ENCODE measurements at places on chromosomes 1 and 21. TPM values are rescaled to one million over a fixed set of nuclear protein-coding genes. Genes with fewer than 3 reads are reported as not detected.

CNR2 gene
- total RNA-seq: 0.18 TPM

PLA2G2C gene
- total RNA-seq: not detected

CFAP107 gene
- total RNA-seq: not detected

HMCN1 gene
- total RNA-seq: 0.02 TPM

C4BPA gene
- not detected for total RNA-seq

SPOCD1 gene
- not detected for total RNA-seq

ARTN gene
- 0.49 TPM for total RNA-seq

SLFNL1 gene
- total RNA-seq: not detected

FCGR2B gene
- total RNA-seq: 0.07 TPM

JUN gene
- total RNA-seq: 25.5 TPM

TRNAU1AP gene
- total RNA-seq: 46.0 TPM

CENPS gene
- total RNA-seq: 32.2 TPM

- DNase-seq: no peak
Measured at GRCh38 chr1:2856676-2857375, 55.3 kb upstream of the TTC34 start.

- no peak for DNase-seq
Measured at GRCh38 chr1:31335007-31335406, 37.9 kb downstream of the FABP3 start.

GRCh38 chr21:42746593-42747275, 93.3 kb downstream of the PDE9A start:
- DNase-seq: peak; percentile 14

DNA sequence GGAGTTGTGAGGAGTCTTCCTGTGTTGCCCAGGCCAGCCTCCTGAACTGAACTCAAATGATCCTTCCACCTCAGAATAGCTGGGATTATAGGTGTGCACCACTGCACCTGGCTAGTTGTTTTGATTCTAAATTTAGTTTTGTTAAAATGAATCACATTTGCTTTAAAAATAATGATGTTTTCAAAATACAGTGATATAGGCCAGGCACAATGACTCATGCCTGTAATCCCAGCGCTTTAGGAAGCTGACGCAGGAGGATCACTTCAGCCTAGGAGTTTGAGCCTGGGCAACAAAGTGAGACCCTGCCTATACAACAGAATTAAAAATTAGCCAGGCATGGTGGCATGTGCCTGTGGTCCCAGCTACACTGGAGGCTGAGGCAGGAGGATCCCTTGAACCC, 24.3 kb downstream of the RTCA start:
- DNase-seq: no peak

DNA sequence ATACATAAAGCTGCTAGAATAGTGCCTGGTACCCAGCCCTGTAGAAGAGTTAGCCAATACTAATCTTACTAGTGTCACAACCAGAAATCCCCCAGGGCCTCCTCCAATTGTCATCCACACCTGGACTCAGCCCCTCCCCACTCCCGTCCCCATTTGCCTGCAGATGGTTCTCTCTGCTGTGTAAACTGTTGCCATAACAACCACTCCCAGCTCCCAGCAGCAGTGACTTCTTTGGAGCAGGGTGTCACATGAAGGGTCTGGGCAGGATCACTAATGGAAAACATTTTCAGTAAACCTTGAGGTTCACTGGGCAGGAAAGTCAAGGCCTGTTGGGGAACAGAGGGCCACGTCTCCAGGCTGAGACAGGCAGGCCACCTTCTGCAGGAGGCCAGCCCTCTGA, 126.0 kb upstream of the IPO9 start:
- no peak for DNase-seq

- DNase-seq: no peak
Measured at GRCh38 chr1:171855381-171855780, 14.1 kb downstream of the DNM3 start.

- no peak for DNase-seq
Measured at GRCh38 chr1:27831568-27832410, 1.2 kb downstream of the PPP1R8 start.

GRCh38 chr1:26364956-26365355, 7.6 kb downstream of the ZNF683 start:
- DNase-seq: no peak

DNA sequence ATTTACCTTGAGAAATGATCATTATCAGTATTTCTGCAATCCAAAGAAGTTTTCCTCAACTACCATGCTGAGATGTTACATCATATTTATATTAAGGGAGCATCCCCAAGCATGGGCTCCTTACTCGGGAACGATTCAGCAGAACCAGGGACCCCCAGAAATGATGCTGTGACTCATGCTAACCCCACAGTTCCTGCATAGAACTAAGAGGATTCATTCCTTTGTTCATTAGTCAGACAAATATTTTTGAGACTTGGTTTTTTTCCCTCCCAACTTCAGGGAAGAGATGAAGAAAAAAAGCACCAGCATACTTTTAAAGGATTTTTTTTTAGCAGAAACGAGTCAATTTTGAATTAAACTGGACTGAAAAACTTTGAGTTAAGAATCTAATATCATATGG, 49.2 kb upstream of the COL24A1 start:
- no peak for DNase-seq

DNA sequence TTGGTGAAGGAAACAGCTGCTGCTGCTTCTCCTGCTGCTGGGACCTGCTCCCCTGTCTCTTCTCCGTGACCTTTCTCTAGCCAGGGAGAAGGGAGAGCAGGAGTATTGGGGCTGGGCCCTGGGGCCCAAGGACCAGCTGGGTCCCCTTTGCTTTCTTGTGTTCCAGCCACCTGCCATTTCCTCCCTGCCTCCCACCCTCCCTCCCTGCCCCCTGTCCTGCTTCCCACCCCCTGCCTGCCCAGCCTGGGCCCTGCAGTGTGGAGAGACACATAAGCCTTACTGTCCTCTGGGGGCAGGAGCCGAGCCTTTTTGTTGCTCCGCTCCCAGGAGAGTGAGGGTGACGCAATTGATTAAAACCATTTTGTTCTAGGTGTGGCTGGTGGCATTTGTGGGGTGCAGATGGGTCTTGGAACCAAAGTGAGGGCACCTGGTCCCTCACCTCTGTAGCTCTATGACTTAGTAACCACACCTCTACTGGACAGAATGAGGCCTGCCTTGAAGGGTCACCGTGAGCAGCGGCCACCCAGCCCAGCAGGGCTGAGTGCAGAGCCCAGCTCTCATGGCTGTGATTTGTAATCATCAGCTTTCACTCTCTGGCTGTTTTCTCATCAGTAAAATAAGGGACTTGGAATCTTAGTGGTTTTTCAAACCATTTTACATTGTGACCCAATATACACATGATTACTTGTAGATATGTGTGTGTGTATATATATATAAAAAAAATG, 13.9 kb upstream of the TMEM222 start:
- DNase-seq: no peak

GRCh38 chr1:186578325-186579016, 101.8 kb downstream of the PTGS2 start:
- DNase-seq: no peak

- no peak for DNase-seq
Measured at GRCh38 chr1:248850536-248851251, 8.2 kb downstream of the ZNF692 start.

GRCh38 chr1:207248544-207249198, 72.8 kb upstream of the CD55 start:
- DNase-seq: no peak

DNA sequence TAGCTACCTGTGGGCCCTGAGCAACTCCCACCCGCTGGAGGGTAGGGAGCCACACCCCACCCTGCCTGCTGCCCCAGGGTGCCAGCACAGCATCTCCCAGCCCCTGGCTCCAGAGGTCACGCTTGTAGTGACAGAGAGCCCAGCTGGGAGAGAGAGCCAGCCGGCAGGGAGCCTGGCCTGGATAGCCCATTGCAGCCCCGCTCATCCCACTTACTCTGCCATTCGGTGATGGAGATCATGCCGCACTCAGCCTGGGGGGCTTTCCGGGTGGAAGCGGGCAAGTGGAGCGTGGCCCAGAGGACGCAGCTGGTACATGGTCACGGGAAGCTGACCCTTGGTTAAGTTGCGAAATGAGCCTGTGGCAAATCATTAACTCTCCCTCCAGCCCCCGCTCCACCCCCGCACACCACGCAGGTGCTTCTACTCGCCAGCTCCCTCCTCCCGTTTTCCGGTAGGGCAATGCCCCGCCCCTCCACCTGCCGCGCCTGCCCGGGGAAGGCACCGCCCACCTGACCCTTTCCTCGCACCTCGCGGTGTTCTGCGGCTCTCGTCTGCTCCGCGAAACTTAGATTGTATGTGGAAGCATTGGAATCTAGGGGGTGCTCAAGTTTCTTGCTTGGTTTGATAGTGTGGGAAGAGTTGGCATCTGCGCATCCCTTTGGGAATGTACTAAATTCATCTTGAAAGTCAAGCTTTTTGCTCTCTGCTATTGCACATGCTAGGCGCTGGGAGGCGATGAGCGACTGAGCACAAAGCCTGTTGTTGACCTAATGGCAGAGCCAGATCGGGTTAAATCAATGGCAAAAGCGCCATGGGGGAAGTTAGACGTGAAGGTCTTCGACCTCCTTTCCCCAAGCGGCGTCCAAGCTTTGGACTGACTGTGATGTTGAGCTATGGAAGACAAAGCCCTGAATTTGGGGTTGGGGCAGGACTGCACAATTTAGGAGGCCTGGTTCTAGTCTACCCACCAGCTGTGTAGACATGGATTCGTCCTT, at the start of gene GOLT1A:
TSS of gene GOLT1A (minus strand) at position 321 of the 995 bp plus-strand sequence. CDS start at position 239, 82 bp downstream.
- DNase-seq: peak; percentile 40

- DNase-seq: no peak
Measured at GRCh38 chr1:15703562-15703961, 19.4 kb downstream of the PLEKHM2 start.

- peak; percentile 61 for DNase-seq
Measured at GRCh38 chr1:58941471-58942289, 157.8 kb upstream of the JUN start.

- peak; percentile 37 for DNase-seq
Measured at GRCh38 chr1:1435106-1435903, at the start of gene VWA1. TSS of gene VWA1 (plus strand) at chr1:1435690. CDS start at chr1:1435749, 59 bp downstream.

GRCh38 chr1:14474856-14475255, 123.6 kb upstream of the KAZN start:
- no peak for DNase-seq

DNA sequence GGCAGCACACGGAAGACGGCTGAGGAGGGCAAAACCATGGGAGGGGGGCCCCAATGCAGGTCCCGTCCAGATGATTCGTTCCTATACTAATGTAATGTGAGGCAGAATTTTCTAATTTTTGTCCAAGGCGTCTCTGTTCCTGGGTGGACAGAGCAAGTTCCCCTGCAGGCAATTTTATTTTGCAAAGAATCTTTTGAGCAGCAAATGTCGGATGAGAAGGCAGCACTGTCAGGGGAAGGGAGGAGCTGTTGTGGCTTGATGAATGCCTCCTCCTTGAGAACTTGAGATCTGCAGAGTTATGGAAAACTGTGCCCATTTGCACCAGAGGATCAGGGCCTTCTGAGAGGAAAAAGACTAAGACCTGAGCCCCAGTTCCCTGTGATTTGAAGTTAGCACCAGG, 17.3 kb downstream of the SLC1A7 start:
- no peak for DNase-seq

DNA sequence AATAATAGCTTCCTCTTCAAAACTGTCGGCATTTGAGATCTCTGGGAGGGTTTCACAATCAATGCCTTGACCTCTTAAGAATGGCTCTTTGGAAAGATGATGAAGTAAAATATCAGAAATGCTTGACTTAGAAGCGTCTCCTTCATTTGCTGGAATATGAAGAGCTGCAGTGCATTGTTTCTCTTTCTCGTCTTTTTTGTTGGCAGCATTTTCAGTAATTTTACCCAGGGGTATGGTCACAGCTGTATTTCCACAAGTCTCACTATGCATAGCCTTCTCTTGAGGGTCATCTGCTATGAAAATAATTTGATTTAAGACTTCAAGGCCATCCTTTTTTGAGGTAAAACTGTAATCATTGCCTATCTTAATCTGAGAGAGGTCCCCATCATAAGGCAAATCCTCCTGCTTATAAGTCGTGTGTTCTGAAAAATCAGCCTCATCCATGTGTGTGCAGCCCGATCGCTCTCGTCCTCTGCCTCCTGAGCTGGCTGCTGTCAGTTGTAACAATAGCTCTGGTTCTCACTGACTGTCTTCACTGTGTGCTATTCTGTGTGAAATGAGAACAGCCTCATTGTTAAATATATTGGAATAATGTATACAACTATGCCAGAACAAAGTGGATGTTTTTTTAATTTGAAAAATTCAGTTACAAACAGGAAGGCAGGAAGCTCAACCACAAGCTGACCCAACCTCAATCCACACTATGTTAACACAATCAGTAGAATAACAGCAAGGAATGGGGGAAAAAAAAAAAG, 4.5 kb downstream of the AKNAD1 start:
- DNase-seq: no peak

DNA sequence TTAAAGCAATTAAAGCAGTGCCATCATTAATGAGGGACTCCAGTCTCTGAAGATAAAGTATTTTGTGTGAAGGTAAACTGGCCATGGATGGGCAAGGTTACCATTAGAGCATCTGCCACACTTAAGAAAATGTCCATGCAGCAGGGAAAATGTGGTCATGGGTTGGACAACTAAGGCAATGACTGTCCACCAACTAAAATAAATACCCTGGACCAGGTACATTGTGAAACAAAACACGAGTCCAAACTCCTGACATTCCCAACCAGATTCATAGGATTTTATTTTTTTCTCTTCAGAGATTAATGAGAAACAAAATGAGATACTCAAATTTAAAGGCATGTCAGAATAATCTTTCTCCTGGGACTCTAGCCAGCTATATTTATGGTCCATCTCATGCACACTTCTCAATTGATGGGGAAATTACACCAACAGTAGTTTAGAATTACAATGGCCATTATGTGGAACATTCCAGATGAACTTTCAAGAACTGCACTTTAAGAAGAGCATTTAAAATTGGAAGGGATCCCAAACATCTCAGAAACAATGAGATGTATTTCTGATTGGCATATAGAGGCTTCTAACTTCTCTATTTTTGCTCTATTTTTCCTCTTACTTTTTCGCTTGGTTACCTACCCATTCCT, 8.1 kb downstream of the GBP7 start:
- DNase-seq: no peak

DNA sequence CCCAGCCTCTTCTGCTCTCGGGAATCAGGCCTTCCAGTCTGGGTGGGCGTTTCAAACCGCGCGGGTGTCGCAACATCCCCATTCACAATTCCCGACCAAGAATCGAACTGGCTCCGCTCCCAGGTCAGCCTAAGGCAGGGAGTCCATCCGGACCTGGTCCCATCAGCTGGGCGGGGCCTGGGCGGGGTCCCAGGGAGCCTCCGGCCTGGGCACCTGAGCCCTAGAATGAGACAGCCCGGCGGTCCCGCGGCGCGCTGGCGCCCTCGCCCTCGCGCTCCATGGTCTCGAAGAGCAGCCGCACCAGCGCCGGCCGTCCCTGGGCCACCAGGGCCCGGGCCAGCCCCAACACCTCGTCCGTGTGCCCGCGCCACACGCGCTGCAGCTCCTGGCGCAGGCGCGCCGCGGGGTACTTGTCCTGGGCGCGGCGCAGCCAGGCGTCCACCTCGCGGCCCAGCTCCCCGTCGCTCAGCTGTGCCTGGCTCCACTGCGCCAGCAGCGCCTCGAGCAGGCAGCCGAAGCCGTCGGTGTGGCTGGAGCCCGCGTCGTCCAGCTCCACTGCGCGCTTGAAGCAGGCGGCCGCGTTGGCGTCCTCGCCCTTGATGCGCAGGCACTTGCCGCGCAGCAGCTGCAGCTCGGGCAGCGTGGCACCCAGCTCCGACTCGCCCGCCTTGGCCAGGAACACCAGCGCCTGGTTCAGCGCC, 16.9 kb upstream of the PARS2 start:
- DNase-seq: no peak
